ENCODE measurements at places on chromosomes 3 and 15. TPM values are rescaled to one million over a fixed set of nuclear protein-coding genes. Genes with fewer than 3 reads are reported as not detected.

The RBP2 gene
- total RNA-seq: not detected

The KIF23 gene
- total RNA-seq: 8.1 TPM

The KCNMB2 gene
- total RNA-seq: not detected

The PCOLCE2 gene
- total RNA-seq: 4.5 TPM

- peak; percentile 45 for DNase-seq
These were observed 4.2 kb downstream of the TEX264 start for GRCh38 chr3:51675201-51675611.

DNA sequence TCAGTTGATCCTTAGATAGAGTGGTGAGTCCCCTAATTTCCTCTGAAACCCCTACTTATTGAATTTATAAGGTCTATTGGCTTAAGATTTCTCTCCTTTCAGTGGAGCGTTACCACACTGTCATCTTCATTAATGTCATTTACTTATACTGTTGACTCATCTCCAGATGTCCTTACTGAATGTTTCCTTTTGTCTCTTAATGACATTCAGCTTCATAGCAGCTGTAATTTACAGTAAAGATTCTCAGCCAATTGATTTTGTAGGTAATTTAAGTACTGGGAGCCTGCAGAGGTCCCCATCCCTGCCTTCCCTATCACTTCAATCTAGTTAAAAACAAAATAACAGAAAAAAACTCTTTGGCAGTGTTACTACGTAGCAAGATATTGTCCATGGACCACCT is 18.8 kb downstream of the STX19 start:
- no peak for DNase-seq

- DNase-seq: peak; percentile 47
These were observed 31.4 kb downstream of the MAPK6 start for GRCh38 chr15:52050416-52050815.

GRCh38 chr15:79641841-79642240 is 209.7 kb downstream of the MINAR1 start:
- DNase-seq: no peak

- DNase-seq: no peak
These were observed 16.2 kb downstream of the PLCL2 start for GRCh38 chr3:16900779-16901440.

The C2CD4A gene
- not detected for total RNA-seq

GRCh38 chr3:53892286-53892637 is 603 bp upstream of the SELENOK start:
- no peak for DNase-seq

GRCh38 chr15:78034495-78035191 is 42.9 kb downstream of the TBC1D2B start:
- no peak for DNase-seq

DNA sequence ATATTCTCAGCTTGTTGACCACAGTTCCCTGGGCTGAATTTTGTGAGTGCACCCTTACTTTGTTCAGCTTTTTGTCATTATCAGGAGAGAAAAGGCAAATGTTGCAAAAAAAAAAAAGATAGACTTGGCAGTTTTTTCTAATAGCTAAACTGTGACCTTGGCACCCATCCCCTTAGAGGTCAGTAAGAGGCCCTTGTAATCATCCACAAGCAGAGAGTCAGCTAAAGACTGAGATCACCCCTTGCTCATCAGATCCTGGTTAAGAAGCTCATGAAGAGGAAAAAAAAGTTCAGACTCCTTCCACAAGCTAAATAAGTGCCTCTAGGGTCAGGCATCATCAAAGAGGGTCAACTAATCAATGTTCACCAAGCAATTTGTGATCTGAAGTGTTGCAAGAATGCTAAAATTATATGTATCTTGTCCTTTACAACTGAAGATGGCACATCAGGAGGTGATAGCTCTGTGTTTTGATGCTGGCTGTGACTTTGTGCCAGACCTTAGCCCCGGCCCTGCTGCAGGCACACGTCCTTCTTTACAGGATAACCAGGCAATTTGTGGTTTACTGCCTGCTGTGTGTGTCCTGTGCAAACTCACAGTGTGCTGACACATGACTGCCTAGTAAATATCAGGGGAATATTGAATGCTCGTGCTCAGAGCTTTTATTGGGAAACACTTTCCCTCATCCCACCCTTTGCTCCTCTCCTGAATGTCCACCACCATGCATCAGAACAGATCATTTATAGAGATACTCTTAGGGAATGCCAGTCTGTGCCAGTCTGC is 262.9 kb downstream of the IL5RA start:
- DNase-seq: no peak

The AGBL1 gene
- not detected for total RNA-seq

- peak; percentile 46 for DNase-seq
These were observed 8.4 kb downstream of the ACOX2 start for GRCh38 chr3:58528629-58529028.

The SPINK8 gene
- total RNA-seq: not detected

DNA sequence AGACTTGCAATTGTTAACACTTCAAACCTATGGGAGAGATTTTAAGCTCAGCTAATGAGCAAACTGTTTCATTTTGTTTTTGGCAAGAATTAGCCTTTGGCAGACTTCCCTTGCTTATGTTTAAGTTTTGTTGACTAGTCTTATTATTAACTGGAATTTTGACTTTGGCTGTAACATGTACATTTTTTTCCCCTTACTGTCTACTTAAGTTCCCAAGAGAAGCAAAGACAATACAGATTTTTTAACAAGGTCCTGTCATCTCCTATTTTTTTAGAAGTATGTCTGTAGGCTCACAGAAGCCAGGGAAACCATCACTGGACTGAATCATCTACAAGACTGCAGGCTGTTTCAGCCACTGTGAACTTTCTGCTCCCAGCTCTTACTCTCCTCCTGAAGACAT is 74.3 kb downstream of the DGKG start:
- peak; percentile 95 for DNase-seq

- peak; percentile 54 for DNase-seq
These were observed 450.8 kb upstream of the ADAMTS9 start for GRCh38 chr3:65138556-65138955.

DNA sequence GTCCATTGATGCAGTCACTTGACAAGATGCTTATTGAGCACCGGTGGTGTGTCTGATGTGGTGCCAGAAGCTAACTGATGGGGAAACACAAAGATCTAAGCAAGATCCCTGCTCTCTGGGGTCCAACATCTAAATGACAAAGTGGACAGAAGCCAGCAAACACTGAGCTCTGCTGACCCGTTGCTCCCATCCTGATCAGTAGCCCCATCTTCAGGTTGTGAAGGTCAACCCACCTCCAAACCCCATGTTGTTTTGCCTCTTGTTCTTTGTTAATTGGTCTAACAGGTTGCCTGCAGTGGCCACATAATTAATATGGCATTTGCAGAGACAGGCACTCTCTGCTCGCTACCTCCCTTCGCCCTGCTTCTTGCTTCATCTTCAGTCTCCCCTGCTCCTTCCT is 21.5 kb upstream of the GLCE start:
- DNase-seq: no peak

The ISLR2 gene
- total RNA-seq: 0.19 TPM

The CLDN11 gene
- 0.70 TPM for total RNA-seq

DNA sequence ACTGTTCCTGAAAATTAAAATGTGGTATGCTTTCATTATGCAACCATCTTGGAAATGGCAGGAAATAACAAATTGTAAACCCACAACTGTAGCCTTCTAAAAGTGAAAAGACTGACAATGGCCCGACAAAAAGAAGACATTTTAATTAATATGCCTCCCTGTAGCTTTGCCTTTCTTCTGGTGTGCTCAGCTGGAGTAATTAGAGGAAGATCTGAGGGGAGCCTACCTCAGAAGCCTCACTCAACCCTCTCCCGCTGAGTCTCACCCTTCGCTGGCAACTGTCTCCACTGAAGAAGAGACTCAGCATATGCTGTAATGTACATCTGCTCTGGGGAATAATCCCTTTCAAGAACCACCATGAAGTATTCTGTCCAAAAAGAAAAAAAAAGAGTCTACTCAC is 104.7 kb upstream of the SETMAR start:
- no peak for DNase-seq

GRCh38 chr3:172644258-172644657 is 66.6 kb downstream of the NCEH1 start:
- DNase-seq: no peak

- peak; percentile 4 for DNase-seq
These were observed 44.4 kb upstream of the FAN1 start for GRCh38 chr15:30859091-30859874.

- DNase-seq: peak; percentile 51
These were observed 1.9 kb downstream of the KBTBD8 start for GRCh38 chr3:67000009-67000408.

GRCh38 chr15:66943456-66944095 is 121.8 kb upstream of the SMAD3 start:
- DNase-seq: no peak

DNA sequence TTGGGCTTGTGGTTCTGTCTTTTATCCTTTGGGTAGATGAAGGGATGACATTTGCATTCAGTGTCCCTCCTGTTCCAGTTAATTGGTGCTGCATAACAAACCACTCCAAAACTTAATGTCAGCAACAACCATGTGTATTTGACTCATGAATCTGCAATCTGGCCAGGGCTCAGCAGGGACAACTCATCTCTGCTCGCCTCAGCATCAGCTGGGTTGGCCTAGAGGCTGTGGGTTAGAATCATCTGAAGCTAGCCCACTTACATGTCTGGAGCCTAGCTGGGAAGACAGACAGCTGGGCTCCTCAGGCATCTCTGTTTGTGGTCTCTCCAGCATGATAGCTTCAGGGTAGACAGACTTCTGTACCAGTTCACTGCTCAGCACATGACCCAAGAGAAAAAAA is 92.0 kb downstream of the TMEM108 start:
- peak; percentile 49 for DNase-seq

All from astrocyte (in vitro differentiated cells and primary cell).